Mesothelial cell of epicardium (in vitro differentiated cells): ENCODE measurements at places on chromosomes 1 and 21. TPM values are rescaled to one million over a fixed set of nuclear protein-coding genes. Genes with fewer than 3 reads are reported as not detected.

- DNase-seq: no peak
Measured at GRCh38 chr1:186617926-186618325, 62.3 kb downstream of the PTGS2 start.

- peak; percentile 39 for DNase-seq
Measured at GRCh38 chr1:150235294-150235851, 539 bp downstream of the ANP32E start.

GRCh38 chr1:77716065-77716464 lies 33.6 kb upstream of the ZZZ3 start:
- DNase-seq: no peak

GADD45A gene
- total RNA-seq: 74.2 to 80.2 TPM (median 77.7 TPM) in 3 replicates

GRCh38 chr1:237851210-237851845 lies 39.4 kb downstream of the ZP4 start:
- peak; percentile 52 for DNase-seq

DNA sequence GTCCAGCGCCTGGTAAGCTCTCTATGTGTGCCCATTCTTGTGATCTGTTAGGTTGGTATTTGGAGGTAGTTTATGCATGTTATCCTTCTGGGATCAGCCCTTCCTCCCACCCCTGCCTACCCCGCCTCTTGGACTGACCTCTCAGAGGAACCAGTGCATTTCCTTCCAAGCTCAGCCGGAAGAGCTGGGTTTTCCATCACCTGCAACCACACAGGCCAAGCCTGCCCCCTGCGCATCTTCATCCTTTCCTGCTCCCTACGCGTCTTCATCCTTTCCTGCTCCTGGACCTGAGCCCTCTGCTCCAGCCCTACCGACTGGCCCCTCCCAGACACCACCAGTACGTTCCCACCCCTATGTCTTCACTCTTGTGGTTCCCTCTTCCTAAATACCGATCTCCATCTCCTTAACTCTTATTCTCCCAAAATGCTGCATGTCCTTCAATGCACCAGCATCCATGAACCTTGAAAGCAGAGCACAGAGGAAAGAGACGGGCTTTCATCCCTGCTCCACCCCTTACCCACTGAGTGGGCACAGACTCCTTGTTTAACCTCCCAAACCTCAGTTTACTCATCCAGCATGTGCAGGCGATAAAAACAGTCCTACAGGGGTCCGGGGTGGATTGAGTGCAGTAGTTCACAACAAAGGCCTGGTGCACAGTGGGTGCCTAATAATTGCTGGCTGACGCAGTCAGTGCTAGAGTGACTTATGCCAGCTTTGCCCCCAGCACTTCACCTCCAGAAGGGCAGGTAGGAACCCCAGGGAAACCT lies 526.3 kb downstream of the MATN1 start:
- no peak for DNase-seq

DNA sequence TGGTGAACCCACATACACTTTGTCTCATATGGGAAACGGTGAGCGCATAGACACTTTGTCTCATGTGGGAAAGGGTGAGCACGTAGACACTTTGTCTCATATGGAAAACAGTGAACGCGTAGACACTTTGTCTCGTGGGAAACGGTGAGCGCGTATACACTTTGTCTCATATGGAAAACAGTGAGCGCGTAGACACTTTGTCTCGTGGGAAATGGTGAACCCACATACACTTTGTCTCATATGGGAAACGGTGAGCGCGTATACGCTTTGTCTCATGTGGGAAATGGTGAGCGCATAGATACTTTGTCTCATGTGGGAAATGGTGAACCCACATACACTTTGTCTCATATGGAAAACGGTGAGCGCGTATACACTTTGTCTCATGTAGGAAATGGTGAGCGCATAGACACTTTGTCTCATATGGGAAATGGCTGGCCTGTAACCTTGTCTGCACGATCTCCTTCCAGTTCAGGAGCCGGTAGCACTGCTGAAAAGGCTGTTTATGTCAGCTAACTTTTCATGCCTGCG lies 50.7 kb upstream of the TRAPPC10 start:
- no peak for DNase-seq

KTI12 gene
- total RNA-seq: 8.2 to 9.4 TPM (median 8.5 TPM) in 3 replicates

DNA sequence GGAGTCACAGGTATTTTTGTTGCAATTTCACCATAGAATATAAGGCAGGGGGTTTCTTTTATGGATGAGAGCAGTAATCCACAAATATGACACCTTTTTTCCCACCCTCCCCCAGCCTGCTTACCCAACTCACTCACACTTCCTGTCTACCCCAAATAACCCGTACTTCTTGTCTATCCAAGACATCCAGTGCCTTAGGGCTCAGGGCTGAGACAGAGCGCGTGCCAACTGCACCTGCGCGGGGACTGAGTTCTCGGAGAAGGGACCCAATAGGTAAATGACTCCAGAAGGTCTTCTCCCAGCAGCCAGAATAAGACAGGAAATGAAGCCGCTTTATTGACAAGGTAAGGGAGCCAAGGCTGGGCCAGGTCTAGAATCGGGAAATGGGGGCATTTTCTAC lies 369.1 kb downstream of the SIPA1L2 start:
- DNase-seq: no peak

DNA sequence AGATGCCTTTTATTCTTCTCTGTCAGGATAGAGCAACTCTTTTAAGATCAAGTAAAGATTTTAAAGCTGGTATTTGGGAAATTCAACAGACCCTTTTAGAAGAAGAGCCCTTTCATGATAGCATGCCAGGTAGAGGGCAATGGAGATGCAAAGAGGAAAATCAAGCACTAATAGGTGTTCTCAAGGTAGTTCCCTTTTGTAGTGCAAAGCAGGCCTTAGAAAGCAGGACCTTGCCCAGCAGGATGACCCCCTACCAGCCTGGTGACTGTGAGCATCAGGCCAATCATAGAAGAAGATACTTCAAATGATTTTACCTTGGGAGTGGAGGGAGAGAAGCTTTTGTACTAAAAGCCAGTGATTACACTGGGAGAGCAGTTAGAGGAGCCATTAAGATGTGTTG lies 381.4 kb upstream of the ZRANB2 start:
- DNase-seq: no peak

DNA sequence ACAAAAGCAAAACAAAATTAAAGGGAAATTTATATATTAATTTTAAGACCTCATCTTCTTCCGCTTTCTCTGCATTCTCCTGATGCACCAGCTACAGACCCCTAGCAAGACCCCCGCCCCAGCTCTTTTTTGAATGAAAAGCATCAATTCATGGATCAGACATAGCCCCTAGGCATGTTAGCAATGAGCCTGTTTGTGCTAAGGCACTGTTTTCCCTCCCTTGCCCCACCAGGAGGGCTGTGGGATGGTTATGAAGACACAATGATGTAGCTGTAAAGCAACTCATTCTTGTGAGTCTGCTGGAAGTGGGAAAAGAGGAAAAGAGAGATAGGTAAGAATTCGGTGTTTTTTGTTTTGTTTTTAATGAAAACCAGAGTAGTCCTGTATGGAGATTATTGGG lies 88.5 kb upstream of the ZBTB18 start:
- DNase-seq: no peak

PTPRF gene
- total RNA-seq: 464 to 475 TPM (median 471 TPM) in 3 replicates

DNA sequence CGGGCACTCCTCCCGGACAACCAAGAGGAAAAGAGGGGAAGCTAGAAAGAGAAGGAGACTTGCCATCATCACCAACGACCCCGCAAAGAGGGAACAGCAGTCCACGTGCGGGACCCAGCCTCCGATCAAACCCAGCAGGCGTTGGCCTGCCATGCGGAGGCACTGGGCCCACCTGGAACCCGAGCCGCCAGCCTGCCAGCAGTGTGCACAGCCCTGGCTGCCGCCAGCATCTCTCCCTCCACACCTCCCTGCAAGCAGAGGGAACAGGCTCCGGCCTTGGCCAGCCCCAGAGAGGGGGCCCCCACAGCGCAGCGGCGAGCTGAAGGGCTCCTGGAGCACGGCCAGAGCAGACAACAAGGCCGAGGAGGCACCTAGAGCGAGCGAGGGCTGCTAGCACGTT lies 1244.7 kb upstream of the B3GALT2 start:
- DNase-seq: no peak

GBP3 gene
- 6.4 to 7.2 TPM (median 6.6 TPM) in 3 replicates for total RNA-seq

DNA sequence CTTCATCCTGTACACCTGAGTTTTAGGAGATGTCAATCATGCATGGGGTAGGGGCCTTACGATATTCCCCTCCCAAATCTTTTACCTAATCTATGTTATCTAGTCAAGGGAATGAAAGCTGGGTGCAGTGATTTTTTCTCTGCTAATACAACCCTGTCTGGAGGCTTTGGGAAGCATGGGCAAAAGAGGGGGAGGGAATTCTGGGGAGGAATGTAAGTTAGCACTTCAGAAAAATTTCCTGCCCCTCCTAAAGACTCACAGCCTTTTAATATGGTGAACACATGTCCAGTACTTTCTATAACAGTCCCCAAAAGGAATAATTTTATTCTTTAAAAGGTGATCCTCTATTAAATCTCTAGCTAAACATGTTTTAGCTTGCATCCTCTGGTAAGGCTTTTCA lies 25.6 kb upstream of the PRELP start:
- no peak for DNase-seq

GRCh38 chr1:182388392-182389134 lies 3.0 kb downstream of the GLUL start:
- no peak for DNase-seq

DNA sequence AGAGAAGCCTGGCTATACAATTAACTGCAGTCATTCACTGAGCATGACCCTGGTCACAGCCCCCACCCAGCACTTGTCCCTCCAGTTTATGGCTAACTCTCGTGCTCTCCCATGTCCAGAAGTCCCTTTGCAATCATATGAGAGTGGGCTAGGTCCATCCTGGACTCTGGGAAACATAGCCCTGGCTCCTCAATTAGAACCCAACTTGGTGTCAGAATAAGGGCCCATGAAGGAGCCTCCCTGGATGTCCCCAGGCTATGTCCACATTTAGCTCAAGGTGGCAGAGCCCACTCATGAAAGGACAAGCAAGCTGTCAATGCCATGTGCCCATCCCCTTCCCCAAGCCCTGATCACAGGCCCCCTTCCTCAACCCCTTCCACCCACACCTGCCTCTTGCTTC lies 27.4 kb upstream of the HPDL start:
- DNase-seq: no peak

- no peak for DNase-seq
Measured at GRCh38 chr21:44943686-44944550, 4.1 kb downstream of the SLX9 start.

GRCh38 chr21:43956670-43957035 lies 55.5 kb upstream of the TRAPPC10 start:
- DNase-seq: no peak

DNA sequence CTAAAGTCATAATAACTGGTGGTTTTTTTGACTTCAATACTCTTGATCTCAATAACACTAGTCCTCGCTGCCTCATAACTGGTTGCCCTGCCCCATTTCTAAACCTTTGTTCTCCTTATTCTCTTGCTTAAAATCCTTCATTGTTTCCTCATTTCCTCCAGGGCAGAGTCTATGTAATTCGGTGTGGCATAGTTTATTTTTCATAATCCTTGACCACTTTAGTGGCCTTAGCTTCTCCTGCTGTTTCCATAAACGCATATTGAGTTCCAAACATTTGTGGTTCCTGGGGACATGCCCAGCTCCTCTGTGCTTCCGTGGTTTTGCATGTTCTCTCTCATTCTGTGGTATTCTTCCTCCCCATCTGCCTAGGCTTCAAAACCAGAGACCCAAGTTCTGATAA lies 19.0 kb upstream of the TLCD4 start:
- DNase-seq: no peak

RBM11 gene
- 5.4 to 8.1 TPM (median 6.6 TPM) in 3 replicates for total RNA-seq

ABCA4 gene
- 12.7 to 14.5 TPM (median 14.4 TPM) in 3 replicates for total RNA-seq

MYBPHL gene
- not detected in 3 replicates for total RNA-seq

- no peak for DNase-seq
Measured at GRCh38 chr1:215833941-215834729, 267.0 kb downstream of the KCTD3 start.

- DNase-seq: peak; percentile 71
Measured at GRCh38 chr1:15740924-15741850, 1.1 kb upstream of the TMEM82 start.

GRCh38 chr1:101929343-101929742 lies 67.4 kb downstream of the OLFM3 start:
- no peak for DNase-seq

GRCh38 chr1:96474985-96475743 lies 246.4 kb upstream of the PTBP2 start:
- DNase-seq: no peak

GPR157 gene
- 8.3 to 9.4 TPM (median 8.5 TPM) in 3 replicates for total RNA-seq

- no peak for DNase-seq
Measured at GRCh38 chr1:152410599-152410998, 3.5 kb downstream of the CRNN start.

- no peak for DNase-seq
Measured at GRCh38 chr1:67735206-67735605, 50.2 kb downstream of the GADD45A start.
